ENCODE measurements at places on chromosomes 16 and 17.

GRCh38 chr17:49690256-49690655 is 12.4 kb upstream of the SPOP start:
- DNase-seq, result no peak

- DNase-seq, result peak; percentile 62
These were observed 71.5 kb upstream of the DHX40 start for GRCh38 chr17:59493867-59494266.

- no peak for DNase-seq
These were observed 4.9 kb downstream of the RUNDC1 start for GRCh38 chr17:42985225-42985624.

DNA sequence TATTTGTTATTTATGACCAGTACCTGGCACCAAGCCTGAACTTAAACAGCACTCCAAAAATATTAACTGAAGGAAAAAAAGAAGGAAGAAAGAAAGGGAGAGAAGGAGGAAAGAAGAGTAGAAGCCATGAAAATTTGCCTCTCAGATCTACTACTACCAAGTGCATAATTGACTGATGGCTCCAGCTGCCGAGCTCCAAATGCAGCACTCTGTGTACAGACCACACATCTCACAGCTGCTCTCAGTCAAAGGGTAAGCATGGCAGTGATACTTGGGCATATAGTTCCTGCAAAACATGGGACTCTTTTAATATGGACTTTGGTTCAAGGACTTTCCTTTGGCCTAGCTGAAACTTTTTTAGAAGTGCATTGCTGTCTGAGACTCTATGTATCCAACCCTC is 44.0 kb upstream of the NOG start:
- no peak for DNase-seq

DNA sequence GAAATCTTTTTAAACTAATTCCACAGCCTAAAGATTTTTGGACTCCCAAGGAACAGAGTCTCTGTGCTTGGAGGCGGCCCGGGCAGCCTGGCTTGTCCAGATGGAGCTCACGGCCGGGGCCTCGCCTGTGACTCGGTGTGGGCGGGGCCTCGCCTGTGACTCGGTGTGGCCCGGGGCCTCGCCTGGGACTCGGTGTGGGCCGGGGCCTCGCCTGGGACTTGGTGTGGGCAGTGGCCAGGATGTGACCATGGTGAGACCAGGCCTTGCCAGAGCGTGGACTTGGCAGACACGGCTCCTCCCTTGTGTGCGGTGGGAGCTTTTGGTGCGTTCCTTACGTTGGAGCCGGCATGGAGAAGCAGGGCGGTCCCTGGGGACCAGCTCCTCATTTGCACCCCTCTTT is 92.3 kb downstream of the METRNL start:
- no peak for DNase-seq

GRCh38 chr17:63954402-63955063 is 18.2 kb downstream of the SCN4A start:
- peak; percentile 42 for DNase-seq

DNA sequence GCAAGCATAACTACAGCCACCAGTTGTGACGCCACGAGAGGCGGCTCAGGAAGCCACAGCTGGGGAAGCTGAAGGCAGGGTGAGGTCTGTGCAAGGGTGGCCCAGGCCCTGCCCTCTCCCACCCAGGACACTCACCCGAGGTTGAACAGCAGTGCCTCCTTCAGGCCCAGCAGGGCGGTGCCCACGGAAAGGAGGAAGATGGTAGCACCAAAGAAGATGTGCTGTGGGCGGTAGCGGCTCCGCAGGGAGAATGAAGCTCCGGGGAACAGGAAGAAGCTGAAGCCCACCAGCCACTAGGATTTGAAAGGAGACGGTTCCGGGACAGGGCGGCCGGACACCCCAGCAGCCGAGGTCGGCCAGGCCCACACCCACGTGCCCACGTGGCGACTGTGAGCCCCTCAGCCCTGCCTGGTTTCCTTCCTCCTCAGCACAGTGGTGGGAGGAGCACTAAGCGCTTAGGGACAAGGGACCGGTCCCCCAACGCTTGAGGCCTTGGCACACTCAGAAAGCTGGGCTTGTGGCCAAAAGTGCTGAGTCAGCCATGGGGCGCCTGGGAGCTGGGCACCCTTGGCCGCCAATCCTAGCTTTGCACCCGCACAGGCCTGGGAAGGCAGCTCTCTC is 11.0 kb downstream of the CYB561 start:
- no peak for DNase-seq

DNA sequence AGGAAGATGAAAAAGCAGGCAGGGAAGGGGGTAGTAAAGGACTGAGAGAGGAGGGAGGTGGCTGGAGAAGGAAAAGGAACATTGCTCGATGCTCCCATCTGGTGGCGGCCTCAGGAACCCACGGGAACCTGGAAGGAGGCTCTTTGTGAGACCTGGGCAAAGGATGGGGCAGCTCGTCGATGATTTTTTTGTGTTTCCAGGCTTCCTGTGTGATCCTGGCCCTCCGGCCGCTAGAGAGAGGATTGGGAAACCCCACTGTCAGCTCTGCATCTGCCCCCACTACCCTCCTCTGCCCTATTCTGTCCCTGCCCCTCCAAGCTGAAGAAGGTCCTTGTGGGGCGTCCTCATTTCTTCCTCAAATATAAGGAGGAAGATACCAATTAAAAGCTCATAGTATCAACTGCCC is 6.6 kb downstream of the WFIKKN2 start:
- peak; percentile 34 for DNase-seq

DNA sequence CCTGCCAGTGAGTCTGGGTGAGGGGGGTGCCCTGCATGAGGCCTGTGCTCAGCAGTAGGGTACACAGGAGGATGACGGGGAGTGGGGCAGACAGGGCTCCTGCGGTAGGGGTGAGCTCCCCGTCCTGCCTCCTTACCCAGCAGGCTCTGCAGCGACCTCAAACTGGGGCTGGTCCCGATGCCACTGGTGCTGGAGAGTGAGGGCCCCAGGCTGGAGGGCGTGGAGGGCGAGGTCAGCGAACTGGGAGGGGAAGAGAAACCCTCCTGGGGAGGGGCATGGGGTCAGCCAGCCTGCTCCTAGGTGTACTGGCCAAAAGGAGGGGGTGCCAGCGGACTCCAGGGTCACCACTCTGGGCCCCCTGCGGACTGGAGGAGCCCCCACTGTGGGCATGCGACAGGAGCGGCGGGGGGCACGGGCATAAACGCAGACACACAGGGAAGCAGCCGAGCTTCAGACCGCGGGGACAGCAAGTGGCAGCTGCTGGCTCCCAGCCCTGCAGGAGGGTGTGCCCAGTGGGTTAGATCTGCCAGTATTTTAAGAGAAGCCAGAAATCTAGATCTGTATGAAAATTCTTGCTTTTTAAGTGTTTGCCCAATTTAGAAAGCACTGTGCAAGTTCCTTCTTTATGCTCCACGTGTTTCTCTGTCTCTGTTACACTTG is 9.0 kb upstream of the VASN start:
- DNase-seq, result no peak

- no peak for DNase-seq
These were observed 31.7 kb downstream of the PIK3R6 start for GRCh38 chr17:8835631-8836364.

DNA sequence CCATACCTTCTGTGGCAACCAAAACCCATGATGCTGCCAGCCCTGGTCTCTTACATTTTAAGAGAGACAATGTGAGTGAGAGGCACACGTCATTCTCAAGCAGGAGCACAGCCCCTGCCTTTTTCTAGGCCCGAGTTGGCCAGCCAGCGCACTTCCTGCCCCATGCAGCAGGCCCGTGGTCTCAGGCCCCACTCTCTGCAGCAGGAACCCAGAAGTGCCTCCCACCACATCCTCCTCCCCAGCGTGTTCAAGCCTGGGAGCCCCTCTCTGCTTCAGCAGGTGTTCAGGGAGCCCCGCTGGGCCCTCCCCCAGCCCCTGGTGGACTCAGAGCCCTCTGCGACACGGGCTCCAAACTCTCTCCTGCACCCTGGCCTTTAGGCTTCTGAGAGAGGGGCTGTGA is 30.5 kb downstream of the ITGAE start:
- DNase-seq, result no peak

DNA sequence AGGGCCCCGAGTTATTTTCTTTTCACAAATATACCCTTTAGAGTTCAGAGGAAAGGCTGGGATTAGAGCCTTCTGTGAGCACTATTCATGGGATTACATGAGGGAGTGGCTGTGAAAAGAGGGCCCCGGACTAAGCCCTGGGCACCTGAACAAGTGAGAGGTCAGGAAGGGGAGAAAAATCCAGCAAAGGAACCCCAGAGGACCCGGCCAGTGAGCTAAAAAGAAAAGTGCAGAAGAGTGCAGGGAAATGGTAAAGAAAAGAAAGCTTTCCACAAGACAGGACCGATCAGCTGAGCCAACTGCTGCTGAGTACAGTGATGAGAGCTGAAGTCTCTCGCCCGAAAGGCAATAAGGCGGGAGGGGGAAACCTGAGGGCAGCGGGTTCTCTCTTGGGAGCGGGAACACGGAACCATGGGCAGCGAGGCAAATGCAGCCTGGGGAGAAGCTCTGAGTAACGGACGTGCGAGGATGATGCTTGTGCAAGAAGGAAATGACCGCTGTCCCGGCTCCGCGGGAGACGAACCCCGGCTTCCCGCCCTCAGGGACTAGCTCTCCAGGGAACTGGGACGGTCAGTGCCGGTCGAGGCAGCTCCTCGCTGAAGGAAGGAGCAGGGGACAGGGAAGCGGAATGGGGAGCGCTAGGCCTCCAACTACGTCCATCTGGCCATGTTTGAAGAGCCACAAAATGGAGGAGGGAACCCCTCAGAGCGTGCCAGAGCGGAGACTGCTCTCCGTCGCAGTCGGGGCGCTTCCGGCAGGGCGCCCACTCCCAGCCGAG is 665 bp upstream of the ALDH3A2 start:
- DNase-seq, result peak; percentile 31

DNA sequence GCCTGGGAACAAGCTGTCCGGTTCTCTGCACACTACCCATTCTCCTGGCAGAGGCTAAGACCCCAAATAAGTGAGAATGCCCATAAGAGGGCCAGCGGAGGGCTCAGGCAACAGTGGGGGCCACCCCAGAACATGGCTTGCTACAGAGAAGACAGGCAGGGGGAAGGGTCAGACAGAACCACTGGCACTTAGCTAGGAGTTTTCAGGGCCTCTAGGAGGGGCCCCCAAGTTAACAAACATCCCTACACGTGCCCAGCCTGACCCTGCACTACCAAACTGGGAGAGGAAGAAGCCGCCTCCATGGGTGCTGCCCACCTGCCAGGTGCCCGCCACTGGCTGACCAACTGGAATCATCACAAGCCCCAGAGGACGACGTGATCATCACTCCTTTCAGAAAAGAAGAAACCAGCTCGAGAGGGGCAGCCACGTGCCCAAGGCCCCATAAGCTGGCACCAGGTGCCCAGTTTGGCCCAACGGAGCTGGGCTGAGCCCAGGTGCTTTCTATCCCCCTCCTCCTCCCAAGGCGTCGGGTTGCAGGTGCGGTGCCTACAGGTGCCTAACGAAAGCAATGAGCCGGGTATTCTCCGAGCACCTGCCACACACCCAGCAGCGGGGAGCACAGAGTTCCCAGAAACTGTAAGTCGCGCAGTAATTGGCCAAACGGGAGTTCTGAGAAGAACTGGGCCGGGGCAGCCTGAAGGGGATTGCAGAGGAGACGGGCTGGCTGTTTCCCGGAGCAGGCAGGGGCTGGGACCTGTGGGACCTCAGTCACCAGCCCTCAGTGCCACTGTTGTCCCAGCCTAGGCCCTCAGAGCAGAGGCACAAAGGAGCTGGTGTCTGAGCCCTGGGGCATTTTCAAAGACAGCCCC is 13.2 kb downstream of the RPH3AL start:
- DNase-seq, result no peak

DNA sequence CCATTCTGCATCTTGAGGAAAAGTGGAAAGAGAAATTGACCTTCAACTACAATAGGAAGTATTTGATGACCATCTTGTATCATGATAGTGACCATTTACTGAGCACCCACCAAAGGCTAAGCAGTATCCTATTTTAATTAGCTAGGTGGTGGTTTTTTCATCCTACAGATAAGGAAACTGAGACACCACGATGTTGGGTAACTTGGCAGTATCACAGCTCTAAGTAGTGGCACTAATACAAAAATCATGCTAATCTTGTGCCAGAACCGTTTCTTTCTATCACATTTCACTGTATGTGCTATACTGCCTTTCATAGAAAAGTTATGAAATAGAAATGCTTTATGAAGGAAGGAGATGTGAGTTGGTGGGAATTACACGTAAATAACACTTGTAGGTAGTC is 2.3 kb downstream of the EVI2B start:
- DNase-seq, result no peak

- DNase-seq, result no peak
These were observed 173.8 kb downstream of the KCNJ2 start for GRCh38 chr17:70343114-70343513.

- DNase-seq, result no peak
These were observed 234.2 kb downstream of the TOX3 start for GRCh38 chr16:52312716-52313115.

DNA sequence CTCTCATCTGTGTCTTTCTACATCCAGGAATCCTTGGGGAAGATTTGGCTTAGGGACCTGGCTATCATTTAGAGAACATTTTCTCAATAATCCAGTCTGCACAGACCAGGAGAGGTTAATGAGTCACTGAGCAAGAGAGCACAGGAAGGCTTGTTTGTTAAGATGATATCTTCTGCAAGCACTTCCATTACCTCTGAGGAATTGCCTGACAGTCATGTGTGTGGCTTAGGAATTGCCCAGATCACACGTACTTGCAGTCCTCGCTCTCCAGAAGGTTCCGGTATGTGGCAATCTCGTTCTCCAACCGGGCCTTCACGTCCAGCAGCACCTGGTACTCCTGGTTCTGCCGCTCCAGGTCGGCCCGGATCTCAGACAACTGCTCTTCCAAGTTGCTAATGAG is 3.3 kb downstream of the KRT37 start:
- peak; percentile 90 for DNase-seq

- no peak for DNase-seq
These were observed 80.5 kb downstream of the NF1 start for GRCh38 chr17:31175237-31175636.

DNA sequence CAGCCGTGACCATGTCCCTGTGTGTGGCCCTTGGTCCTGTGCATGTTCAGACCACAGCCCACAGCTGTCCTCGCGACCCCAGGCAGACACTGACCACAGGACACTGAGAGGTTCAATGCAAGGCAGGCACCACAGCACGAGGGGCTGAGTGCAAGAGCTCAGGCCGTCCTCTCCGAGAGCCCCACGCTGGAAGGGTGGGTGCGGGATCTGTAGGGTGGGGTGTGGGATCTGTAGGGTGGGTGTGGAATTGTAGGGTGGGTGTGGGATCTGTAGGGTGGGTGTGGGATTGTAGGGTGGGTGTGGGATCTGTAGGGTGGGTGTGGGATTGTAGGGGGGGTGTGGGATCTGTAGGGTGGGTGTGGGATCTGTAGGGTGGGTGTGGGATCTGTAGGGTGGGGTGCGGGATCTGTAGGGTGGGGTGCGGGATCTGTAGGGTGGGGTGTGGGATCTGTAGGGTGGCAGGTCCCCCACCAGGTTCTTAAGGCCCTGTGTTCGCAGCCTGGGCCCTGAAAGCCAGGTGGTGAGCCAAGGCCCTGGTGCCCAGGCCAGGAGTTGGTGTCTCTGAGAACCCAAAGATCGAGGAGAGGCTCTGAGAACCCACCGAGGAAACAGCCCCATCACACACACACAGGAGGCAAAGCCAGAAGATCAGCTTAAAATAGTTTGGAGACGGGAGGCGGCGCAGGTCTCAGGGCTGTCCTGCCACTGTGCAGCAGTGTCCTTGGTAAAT is 48.2 kb downstream of the METRNL start:
- no peak for DNase-seq

- DNase-seq, result no peak
These were observed 1140.2 kb downstream of the CDH11 start for GRCh38 chr16:63981639-63982038.

Measured in trophoblast cell (in vitro differentiated cells and primary cell).